Effector memory CD4-positive, alpha-beta T cell (primary cell): ENCODE measurements at places on chromosomes 5 and 9.

DNA sequence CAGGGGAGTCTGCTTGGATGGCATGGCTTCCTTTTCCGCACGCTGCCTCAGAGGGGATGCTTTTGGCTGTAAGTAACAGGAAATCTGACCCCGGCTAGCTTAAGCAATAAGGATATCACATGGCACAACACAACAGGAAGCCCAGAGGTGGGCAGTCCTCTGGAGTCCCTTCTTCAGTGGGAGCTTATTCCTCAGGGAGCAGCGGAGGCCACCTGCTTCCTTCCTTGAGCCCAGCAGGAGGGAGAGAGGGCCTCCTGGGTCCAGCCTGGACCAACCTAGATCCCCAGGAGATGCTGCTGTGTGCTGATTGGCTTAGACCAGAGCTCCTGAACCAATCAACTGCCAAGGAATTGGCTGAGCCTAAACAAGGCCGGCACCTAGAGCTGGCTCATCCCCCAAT is 66.3 kb downstream of the C9orf50 start:
- H3K27ac ChIP-seq, result no peak overlapping the region
- H3K4me3 ChIP-seq, result no peak overlapping the region
- H3K27me3 ChIP-seq, result peaks cover 15% of the 10 kb centered on the region
- H3K36me3 ChIP-seq, result no peaks in the 10 kb centered on the region

DNA sequence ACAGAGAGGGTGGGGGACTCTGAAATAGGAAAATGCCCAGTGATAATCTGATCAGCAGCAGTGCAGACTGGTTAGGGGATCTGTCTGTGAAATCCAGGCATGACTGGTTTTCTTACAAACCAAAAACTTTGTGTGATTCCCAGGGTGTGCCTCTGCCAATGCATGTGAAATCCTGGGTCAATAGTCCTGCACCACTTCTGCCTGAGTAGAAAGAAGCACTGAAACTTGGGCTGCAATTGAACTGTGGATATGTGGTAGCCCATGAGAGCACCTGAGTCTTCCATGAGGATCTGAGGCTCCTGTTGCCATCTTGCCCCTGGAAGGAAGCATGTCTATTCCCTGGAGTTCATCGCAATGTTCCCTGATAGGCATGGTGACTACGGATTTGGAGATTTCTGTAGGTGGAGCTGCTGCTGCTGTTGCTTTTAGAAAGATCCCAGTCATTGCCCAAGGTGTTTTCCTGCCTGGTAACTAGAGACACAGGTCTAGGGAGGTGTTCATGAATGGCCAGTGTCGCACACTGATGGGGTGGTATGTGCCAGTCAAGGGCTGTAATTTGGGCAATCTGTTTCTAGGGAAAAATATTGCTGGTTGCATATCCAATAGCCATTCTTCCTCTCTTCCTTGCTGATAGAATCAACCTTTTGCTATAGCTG is 146.7 kb downstream of the CARTPT start:
- H3K36me3 ChIP-seq, result no peaks in the 10 kb centered on the region
- no peak overlapping the region for H3K4me3 ChIP-seq
- no peaks in the 10 kb centered on the region for H3K27me3 ChIP-seq
- no peaks in the 10 kb centered on the region for H3K4me1 ChIP-seq

DNA sequence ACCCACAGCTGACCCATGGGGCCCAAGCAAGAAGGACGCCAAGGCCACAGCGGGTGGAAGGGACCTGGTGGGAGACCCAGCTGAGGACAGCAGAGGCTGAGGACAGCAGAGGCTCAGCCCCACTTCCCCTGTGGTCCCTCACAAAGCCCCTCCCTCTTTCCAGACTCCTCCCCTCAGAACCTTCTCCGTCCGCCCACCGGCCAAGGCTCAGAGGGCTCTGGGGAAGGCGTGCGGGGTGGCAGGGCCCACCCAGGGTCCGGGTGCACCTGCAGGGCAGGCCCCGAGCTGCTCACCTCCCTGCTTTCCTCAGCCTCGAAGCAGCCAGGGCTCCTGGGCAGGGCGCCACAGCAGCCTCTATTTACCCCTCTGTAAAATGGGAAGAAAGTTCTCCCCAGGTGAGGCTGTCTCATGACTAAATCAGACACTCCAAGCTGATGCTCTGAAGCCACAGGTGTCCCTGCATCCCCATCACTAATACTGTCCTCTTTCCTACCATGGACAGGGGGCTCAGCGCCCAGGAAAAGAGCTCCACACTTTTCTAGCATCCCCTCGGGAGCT is 137.9 kb upstream of the PPP1R26 start:
- no peaks in the 10 kb centered on the region for H3K4me1 ChIP-seq
- H3K36me3 ChIP-seq, result no peaks in the 10 kb centered on the region
- H3K27me3 ChIP-seq, result no peaks in the 10 kb centered on the region
- no peak for DNase-seq
- no peak overlapping the region for H3K27ac ChIP-seq
- no peak overlapping the region for H3K4me3 ChIP-seq

DNA sequence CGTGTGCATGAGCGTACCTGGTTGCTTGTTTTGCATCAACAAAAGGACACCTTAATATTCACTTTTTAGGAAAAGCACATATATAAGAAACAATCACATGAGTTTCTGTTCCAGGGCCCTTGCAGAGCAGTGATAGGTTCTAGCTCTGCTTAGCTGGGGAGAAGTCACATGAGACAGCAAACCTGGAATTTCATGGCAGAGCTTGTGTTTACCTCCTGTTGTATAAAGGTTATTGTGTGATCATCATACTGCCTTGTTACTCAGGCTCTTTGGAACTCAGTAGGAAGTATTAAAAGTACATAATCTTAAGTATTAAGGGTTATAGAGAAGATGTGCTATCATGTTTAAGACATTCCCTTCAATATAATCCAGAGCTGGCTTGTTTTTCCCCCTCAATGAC is 18.0 kb upstream of the VLDLR start:
- no peak for DNase-seq
- H3K36me3 ChIP-seq, result no peaks in the 10 kb centered on the region
- no peaks in the 10 kb centered on the region for H3K27me3 ChIP-seq
- H3K4me3 ChIP-seq, result no peak overlapping the region
- H3K4me1 ChIP-seq, result no peaks in the 10 kb centered on the region

DNA sequence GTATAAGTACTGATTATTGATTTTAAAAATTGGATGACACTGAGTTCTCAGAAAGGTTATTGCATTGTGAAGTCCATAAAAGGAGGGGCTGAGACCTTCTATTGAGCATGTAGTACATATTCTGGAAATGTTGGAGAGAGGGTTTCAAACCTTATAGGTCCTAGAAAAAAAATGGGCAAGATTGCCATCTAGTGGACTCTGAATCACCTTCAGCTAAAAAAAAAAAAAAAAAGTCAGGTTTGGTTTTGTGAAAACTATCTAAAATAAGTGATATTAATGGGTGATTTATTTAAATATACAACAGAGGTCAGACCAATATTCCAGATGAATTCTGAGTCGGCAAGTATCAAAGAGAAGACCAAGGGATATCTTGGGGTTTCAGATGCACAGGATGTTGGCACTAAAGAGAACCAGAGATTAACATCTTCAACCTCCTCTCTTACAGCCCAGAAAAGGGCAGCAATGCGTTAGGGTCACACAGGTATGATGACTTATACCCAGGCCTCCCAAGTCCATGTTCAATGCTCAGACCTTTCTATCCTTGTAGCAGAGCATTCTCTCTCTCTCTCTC is 109.8 kb upstream of the NMUR2 start:
- H3K27ac ChIP-seq, result no peak overlapping the region
- DNase-seq, result no peak
- no peaks in the 10 kb centered on the region for H3K4me1 ChIP-seq
- no peak overlapping the region for H3K4me3 ChIP-seq

GRCh38 chr9:32258482-32258881 is 126.0 kb upstream of the ACO1 start:
- H3K27me3 ChIP-seq, result no peaks in the 10 kb centered on the region
- no peak overlapping the region for H3K4me3 ChIP-seq

- H3K4me1 ChIP-seq, result no peaks in the 10 kb centered on the region
- no peak for DNase-seq
Observed at GRCh38 chr9:27227192-27227591, 69.8 kb downstream of the EQTN start.

- peaks cover 26% of the 10 kb centered on the region for H3K4me1 ChIP-seq
- H3K27me3 ChIP-seq, result no peaks in the 10 kb centered on the region
- H3K4me3 ChIP-seq, result no peak overlapping the region
- no peak for DNase-seq
- no peak overlapping the region for H3K27ac ChIP-seq
Observed at GRCh38 chr9:123319541-123320339, 36.3 kb upstream of the CRB2 start.

GRCh38 chr5:157611571-157612476 is 36.2 kb upstream of the ADAM19 start:
- peaks cover 35% of the 10 kb centered on the region for H3K4me1 ChIP-seq
- no peak overlapping the region for H3K4me3 ChIP-seq
- H3K27ac ChIP-seq, result no peak overlapping the region
- no peaks in the 10 kb centered on the region for H3K27me3 ChIP-seq
